Bone marrow (tissue), 2 donors: ENCODE measurements at places on chromosomes 11 and 22.

- no peak for DNase-seq
Observed at GRCh38 chr11:18668131-18668530, 30.4 kb upstream of the TMEM86A start.

DNA sequence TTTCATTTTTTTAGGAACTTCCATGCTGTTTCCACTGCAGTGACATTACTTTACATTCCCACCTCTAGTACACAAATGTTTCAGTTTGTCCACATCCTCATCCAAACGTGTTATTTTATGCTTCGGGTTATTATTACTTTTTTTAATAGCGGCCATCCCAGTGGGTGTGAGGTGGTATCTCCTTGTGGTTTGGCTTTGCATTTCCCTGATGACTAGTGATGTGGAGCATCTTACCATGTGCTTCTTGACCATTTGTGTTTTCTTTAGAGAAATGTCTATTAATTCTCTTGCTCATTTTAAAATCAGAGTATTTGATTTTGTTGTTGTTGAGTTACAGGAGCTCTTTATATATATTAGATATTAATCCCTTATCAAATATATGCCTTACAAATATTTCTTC, 70.3 kb upstream of the ANO1 start:
- no peak for DNase-seq

- DNase-seq, result no peak
Observed at GRCh38 chr11:101729406-101730078, 145.7 kb upstream of the TRPC6 start.

DNA sequence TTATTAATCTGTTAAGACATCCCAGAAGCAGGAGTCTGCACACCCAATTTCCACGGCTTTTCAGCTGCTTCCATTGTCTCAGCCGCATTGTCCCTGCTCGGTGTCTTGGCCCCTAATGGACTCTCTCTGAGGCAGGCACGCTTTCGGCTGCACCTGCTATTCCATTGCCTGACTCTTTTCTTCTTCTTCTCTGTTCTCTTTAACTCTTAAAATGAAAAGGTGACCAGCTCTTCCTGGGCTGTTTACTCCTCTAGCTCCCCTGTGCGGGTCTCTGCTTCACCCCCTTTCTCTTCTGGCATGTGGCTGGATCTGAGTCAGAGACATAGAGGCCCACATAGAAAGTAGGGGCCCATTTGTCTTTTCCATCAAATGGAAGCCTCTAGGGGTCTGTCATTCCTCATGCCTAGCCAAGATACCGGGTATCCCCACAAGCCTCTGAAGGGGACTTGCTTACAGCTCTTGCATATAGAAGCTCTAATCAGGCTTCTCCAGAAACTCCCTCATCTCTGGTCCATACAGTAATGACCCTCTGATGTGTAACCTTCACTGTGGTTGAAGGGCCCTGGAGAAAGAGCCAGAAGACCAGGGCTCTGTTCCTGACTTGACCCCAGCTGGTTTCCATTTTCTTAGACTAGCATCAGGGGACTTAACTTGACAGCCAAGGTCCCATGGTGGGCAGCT, 243.9 kb downstream of the ST3GAL4 start:
- no peak for DNase-seq

DNA sequence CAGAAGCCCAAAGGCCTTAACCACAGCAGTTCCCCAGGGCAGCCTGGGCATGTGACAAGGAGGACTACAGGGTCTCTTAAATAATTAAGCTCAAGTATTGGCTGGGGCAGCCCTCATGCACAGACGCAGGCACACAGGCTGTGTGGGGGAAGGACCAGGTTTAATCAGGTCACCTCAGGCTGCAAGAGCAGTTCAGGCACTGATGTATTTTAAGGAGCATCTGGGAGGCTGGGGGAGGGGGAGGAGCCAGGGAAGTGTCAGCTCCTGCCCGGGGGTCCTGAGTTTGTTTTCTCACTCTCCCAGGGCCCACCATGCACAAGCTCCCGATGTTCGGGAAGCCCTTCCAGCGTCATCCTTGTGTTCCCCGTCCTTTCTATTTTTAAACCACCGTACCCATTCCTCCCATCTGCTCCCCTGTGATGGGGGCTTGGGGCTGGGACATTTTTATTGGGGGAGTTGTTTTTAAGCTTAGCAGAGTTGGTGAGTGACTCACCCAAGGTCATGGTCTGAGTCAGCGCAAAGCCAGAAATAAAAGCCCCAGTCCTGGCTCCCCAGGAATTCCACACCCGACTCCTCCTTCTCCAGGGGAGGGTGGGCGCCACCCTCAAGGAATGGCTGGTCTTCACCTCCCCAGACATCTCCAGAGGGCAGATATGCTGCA, 2.4 kb downstream of the CSDC2 start:
- no peak for DNase-seq

- peak; percentile 4 for DNase-seq
Observed at GRCh38 chr22:25202290-25202921, 2.7 kb downstream of the CRYBB3 start.

- no peak for DNase-seq
Observed at GRCh38 chr22:19291218-19291579, 320 bp downstream of the CLTCL1 start.
